IPS DF 19.7 (cell line): ENCODE measurements at places on chromosomes 3 and 15.

DNA sequence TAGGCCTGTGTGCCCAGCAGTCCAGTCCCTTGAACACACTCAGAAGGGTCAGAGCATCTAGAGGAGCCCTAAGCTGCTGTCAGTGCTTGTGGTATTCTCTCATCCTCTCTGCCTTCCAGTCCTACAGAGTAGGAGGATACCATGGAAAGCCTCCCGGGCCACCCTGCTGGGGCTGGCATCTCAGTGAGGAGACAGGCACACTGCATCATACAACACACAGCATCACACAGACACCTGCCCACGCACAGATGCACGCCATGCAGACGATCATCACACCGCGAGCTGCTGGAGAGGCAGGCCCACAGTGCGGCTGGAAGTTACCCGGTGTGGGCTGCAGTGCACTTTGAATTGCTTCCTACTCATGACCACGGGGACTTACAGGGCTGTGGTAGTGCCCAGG is 15.2 kb downstream of the GABRA5 start:
- DNase-seq = no peak

DNA sequence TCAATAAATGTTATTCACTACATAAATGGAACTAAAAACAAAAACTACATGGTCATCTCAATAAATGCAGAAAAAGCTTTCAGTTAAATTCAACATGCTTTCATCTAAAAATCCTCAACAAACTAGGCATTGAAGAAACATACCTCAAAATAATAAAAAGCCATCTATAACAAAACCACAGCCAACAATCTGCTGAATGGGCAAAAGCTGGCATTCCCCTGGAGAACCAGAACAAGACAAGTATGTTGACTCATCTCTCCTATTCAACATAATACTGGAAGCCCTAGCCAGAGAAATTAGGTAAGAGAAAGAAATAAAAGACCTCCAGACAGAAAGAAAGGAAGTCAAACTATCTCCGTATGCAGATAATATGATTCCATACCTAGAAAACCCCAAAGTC is 759.9 kb downstream of the EPHA3 start:
- DNase-seq = no peak

GRCh38 chr15:43896543-43896942 is 69.7 kb downstream of the WDR76 start:
- DNase-seq = no peak

DNA sequence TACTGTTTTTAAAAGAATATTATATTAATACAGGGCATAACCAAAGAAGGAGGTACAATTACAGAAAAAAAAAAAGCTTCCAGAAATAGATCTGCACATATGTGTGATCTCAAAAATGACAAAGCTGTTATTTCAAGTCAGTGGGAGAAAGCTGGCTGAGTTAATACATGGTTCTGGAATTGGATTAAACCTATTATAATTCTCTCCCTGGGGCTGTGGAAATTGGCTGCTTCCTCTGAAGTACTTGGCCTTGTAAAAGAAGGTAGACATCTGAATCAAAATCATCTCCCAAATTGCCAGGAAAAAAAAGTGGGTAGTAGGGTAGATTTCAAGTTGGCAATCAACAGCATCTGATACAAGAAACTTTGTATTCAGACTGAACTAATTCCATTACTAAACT is 723.9 kb upstream of the ALCAM start:
- DNase-seq = no peak

DNA sequence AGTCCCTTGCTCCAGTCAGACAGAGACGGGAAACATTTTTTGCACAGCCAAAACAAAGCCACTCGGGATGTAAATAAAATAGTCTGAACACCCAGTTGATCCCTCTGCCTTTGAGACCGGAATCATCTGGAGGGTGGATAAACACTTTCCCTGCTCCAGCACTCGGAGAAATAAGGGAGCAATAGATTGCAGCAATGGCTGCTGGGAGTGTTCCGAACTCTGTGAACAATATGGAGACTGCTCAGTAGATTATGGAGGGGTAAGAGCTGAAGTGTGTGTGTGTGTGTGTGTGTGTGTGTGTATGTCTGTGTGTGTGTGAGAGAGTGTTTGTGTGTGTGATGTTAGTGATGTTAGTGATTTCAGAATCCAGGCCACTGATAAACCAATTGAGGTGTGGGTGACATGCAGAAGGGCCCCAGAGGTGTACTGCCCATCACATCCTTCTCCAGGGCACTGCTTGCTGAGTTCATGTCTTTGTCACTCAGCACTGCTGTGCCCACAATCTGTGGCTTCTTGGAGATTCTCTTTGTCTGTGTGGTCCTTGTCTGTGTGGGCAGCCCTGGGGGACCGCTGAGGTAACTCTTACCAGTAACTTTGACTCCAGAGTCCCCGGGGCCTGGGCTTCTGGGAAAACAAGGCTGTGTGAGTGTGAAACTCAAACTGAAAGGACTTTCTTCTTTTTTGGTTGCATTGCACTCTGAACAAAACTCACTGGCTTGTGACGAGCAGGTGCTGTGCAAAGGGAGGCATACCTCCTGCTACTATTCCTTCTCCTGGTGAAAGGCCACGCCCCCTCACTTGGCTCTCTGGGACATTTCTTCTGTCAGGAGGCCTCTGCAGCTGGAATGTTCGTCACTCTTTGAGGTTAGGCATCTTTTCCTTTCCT is 23.0 kb downstream of the CRYGS start:
- no peak for DNase-seq
